ENCODE measurements at places on chromosomes 4 and X.

- H3K27ac ChIP-seq: no peak overlapping the region
- no peak for DNase-seq
- H3K4me3 ChIP-seq: no peak overlapping the region
- no peaks in the 10 kb centered on the region for H3K27me3 ChIP-seq
- H3K4me1 ChIP-seq: no peaks in the 10 kb centered on the region
Measured at GRCh38 chr4:149248191-149248764, 567.4 kb downstream of the IQCM start.

DNA sequence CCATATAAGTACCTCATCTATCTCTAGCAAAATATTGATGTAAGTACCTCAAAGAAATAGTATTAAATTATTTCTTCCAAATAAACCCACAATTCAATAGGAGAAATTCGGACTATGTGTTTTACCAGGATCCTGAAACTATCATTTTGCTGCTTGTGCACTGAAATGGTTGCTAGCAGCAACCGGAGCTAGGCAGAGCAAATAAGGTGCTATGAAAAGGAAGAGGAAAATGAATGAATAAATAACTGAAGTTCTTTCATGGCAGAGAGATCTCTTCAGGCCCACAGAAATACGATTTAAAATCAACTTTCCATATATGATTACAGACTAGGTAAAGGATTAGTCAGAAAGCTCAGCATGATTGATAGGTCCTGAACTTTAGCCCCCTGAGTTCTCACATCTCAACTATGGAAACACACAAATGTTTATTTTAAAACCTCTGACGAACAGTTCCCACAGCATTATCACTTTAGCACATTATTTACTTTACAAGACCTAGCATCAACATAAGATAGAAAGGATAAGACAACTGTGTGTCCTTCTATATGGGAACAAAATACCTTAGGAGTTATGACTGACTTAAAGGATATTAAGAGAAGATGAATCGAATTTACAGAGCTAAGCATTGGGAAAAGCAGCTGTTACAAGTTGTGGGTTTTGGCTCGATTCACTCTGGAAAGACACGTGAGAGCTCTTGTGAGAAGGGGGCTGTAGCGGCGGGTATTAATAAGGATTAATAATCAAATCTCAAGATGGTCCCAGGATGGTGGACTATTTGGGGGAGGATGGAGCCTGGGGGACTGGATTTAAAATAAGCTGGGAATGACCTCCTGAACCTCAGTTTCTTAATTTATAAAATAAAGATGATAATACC lies 104.3 kb downstream of the CORIN start:
- no peaks in the 10 kb centered on the region for H3K36me3 ChIP-seq
- H3K27ac ChIP-seq: no peak overlapping the region
- H3K4me1 ChIP-seq: no peaks in the 10 kb centered on the region
- H3K27me3 ChIP-seq: no peaks in the 10 kb centered on the region
- DNase-seq: no peak

DNA sequence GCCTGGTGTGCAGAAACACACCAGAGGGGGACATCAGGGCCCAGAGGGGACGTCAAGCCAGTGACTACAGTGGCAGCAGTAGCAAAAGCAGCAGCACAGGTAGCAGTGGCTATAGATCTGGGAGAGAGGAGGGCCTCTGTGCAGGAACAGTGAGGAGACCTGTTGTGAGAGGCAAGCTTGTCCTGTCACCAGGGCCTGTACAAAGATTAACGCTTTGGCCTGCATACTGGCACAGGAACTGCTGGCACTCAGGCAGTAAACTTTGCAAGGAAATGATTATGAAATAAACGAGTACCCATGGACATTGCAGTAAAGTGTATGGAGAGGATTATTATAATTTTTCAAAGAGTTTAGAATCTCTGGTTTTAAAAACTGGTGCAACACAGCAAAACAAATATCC lies 5.5 kb upstream of the PHF8 start:
- H3K27ac ChIP-seq: no peak overlapping the region
- peaks cover 7% of the 10 kb centered on the region for H3K4me1 ChIP-seq
- H3K27me3 ChIP-seq: no peaks in the 10 kb centered on the region
- no peaks in the 10 kb centered on the region for H3K36me3 ChIP-seq
- no peak for DNase-seq

- no peaks in the 10 kb centered on the region for H3K36me3 ChIP-seq
- peaks cover 12% of the 10 kb centered on the region for H3K4me1 ChIP-seq
- no peaks in the 10 kb centered on the region for H3K27me3 ChIP-seq
- DNase-seq: no peak
Measured at GRCh38 chr4:96025011-96025410, 185.1 kb downstream of the PDHA2 start.

GRCh38 chr4:110442309-110442708 lies 33.6 kb upstream of the ENPEP start:
- no peak overlapping the region for H3K4me3 ChIP-seq
- H3K27ac ChIP-seq: no peak overlapping the region
- no peaks in the 10 kb centered on the region for H3K36me3 ChIP-seq

DNA sequence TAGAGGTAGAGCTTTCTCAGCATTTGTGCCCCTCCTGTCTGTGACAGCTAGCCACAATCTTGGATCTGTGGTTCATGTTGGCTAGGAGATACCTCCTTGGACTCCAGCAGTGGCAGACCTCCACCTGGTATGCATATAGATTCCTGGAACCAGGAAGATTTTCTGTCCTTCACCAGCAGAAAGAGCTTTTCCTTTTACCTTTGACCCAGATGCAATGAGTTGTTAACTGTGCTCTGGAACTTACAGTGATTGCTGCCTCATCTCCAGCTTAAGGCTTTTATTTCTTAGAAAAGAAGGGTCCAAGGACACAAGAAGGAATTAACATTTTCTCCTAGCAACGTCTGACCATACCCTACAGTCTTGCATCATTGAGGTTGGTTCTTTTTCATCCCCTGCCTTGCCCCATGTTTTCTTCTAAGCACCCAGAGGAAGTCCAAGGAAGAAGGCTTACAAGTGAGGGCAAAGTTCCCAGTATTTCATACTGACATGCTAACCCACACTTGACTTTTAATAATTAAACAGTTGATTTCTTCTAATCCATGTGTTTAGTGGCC lies 217.1 kb upstream of the ARHGAP24 start:
- H3K27ac ChIP-seq: no peak overlapping the region
- H3K4me3 ChIP-seq: no peak overlapping the region
- no peak for DNase-seq
- H3K4me1 ChIP-seq: no peaks in the 10 kb centered on the region

DNA sequence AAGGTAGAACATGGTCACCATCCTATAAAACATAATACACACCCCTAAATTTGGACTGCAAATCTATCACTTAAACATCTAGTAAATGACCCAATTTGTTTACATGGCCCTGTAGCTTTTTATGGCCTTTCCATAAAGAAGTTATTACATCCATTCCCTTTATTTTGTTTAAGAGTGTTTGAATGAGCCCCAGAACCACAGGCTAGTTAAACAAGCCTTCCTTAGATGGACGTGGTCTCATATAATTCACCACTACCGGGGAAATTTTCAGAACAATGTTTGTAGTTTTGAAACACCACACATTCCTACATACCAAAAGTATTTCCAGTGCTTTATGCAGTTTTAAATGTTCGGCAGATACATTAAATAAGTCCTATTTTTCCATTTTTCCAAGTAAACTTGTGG lies 12.3 kb downstream of the PDGFC start:
- no peaks in the 10 kb centered on the region for H3K4me1 ChIP-seq
- no peak for DNase-seq
- no peak overlapping the region for H3K27ac ChIP-seq

- no peaks in the 10 kb centered on the region for H3K27me3 ChIP-seq
- DNase-seq: no peak
- H3K36me3 ChIP-seq: no peaks in the 10 kb centered on the region
- no peak overlapping the region for H3K4me3 ChIP-seq
- no peak overlapping the region for H3K27ac ChIP-seq
Measured at GRCh38 chr4:163536091-163536490, 41.6 kb downstream of the TMA16 start.

GRCh38 chrX:15973946-15974345 lies 119.3 kb upstream of the AP1S2 start:
- no peak overlapping the region for H3K27ac ChIP-seq
- no peaks in the 10 kb centered on the region for H3K36me3 ChIP-seq
- DNase-seq: no peak

DNA sequence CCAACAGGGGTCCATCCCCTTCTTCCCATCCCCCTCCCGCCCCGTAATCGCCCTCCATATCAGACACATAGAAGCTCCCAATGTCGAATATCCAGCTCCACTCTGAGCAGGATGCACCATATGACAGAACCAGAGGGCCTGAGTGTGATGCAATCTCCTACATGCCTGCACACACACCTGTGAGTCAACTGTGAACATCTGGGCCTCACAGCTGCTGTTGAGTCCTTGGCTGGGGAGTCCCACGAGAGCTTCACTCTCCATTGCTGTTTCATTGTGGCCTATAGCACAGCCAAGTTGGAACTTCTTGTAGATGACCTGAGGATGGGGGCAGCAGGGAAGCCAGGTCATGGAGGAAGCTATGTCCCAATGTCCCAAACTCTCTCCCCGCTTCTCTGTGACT lies 8.2 kb downstream of the SLC38A5 start:
- DNase-seq: no peak
- no peaks in the 10 kb centered on the region for H3K27me3 ChIP-seq

- no peak for DNase-seq
- H3K4me1 ChIP-seq: no peaks in the 10 kb centered on the region
- H3K27ac ChIP-seq: no peak overlapping the region
- H3K27me3 ChIP-seq: no peaks in the 10 kb centered on the region
- no peaks in the 10 kb centered on the region for H3K36me3 ChIP-seq
Measured at GRCh38 chrX:124573468-124573867, 227.1 kb downstream of the SH2D1A start.

GRCh38 chr4:6960154-6960553 lies 50.5 kb downstream of the TBC1D14 start:
- H3K36me3 ChIP-seq: peaks cover 5% of the 10 kb centered on the region
- DNase-seq: no peak
- no peaks in the 10 kb centered on the region for H3K27me3 ChIP-seq
- peaks cover 54% of the 10 kb centered on the region for H3K4me1 ChIP-seq
- no peak overlapping the region for H3K4me3 ChIP-seq
- no peak overlapping the region for H3K27ac ChIP-seq

GRCh38 chrX:23752740-23753415 lies 9.8 kb upstream of the ACOT9 start:
- no peaks in the 10 kb centered on the region for H3K27me3 ChIP-seq
- DNase-seq: no peak
- no peaks in the 10 kb centered on the region for H3K36me3 ChIP-seq
- H3K4me3 ChIP-seq: no peak overlapping the region

DNA sequence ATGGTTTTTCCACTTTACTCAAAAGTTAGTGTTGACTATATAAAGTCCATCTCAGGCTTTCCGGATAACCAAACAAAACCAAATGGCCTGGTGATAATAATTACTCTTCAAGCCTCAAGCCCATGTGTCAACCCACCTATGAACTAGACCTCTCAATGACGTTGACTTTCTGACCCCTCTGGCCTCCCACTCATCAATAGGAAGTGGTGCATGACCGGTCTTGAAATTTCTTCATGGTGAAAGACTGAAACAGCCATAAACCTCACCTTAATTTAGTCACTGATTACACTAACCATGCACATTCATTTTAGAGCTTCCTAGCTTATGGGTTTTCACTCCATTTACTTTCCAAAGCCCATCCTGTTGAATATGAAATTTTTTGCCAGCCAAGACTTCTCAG lies 276.0 kb downstream of the KLHL13 start:
- H3K4me1 ChIP-seq: no peaks in the 10 kb centered on the region
- no peak overlapping the region for H3K27ac ChIP-seq
- no peaks in the 10 kb centered on the region for H3K27me3 ChIP-seq

GRCh38 chr4:37446016-37446415 lies 201.5 kb downstream of the NWD2 start:
- no peaks in the 10 kb centered on the region for H3K36me3 ChIP-seq
- DNase-seq: no peak
- no peaks in the 10 kb centered on the region for H3K27me3 ChIP-seq
- H3K4me3 ChIP-seq: no peak overlapping the region
- no peaks in the 10 kb centered on the region for H3K4me1 ChIP-seq
